ENCODE measurements at places on chromosomes 7 and 10.
A peak's percentile ranks its signal among the peaks of the same experiment; 100 is the strongest.

- DNase-seq: no peak
Observed at GRCh38 chr10:93703066-93703465, 674 bp upstream of the FRA10AC1 start.

DNA sequence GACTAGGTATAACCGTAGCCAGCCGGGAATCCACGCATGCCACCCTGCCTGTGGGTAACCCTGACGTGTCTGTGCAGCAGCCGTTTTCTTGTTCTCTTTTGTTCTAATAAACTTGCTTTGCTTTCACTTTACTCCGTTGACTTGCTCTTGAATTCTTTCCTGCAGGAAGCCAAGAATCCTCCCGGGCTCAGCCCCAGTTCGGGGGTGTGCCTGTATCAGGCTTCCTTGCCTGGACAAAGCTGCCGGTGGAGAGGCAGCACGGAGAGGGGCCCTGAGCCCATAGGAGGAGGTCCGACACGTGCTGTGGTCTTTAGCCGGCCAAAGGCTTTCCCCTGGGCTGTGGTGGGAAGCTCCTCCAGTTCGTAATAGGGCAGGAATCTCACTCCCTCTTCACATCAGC is 256.5 kb upstream of the PPP2R2D start:
- DNase-seq: no peak

- DNase-seq: no peak
Observed at GRCh38 chr7:158765020-158765419, 60.4 kb upstream of the NCAPG2 start.

DNA sequence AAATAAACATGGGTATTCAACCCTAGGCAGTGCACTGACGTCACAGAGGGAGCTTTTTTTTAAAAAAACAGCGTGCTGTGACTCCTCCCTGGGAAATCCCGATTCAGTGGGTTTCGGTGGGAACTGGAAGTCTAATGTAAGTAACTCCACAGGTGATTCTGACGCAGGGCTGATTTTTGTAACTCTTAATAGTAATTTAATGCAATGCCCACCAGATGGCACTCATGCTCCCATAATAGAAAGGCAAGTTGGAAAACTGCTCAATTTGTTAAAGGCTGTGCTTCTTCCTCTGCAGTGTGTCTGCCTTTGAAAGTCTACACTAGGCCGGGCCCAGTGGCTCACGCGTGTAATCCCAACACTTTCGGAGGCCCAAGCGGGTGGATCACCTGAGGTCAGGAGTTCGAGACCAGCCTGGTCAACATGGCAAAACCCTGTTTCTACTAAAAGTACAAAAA is 10.9 kb upstream of the RSU1 start:
- peak; percentile 69 for DNase-seq

- DNase-seq: no peak
Observed at GRCh38 chr10:96655461-96656197, 64.7 kb downstream of the PIK3AP1 start.

DNA sequence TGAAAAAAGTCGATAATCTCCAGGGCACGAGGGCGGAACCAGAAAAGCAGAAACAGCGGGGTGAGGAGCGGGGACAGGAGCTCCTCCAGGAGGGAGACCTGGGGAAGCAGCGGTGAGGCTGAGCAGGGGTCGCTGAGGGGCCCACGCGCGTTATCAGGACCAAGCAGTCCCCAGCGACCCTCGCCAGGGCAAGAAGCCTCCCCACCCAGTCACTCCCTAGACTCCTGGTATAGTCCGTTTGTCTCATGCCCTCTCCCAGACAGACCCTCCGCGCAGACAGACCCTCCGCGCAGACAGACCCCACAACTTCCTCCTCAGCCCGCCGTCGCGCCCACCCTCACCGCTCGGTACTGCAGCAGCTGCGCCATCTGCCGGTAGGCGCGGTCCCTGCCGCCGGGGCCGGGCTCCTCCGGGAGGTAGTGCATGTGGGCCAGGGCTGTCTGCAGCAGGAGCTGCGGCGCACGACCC is 6.3 kb downstream of the ATG9B start:
- peak; percentile 95 for DNase-seq

DNA sequence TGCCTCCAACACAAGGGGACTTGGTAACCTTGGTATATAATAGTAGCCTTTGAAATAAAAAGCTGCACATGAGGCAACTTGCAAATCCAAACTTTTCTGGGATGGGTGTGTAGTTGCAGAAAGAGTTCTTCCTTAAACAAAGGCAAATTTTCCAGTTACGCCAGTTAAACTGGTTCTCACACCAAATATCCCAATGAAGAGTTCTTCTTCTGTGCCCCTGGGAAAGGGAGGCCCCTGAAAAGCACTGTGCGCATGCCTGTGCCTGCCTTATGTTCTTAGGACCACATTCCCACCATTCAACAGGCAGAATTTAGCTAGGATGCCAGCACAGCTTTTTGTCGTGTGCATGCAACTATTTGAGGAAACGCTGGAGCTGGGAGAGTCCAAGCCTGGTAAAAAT is 164.8 kb upstream of the SLC25A13 start:
- DNase-seq: no peak

DNA sequence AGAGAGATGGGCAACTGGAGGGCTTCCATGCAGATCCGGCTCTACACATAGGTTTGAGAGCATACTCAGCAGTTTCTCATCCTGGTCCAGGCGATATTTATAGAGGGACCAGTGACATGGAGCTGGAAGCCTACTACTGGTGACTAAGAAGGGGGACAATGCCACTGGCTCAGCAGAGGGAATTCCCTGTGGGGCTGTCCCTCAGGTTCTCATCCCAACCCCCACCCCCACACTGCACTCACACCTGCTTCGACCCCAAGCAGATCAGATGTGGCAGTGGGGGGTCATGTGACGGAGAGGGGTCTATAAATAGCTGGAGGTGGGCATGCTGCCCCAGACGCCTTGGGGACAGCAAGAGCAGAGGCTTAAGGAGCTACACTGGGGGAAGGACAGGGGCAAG is at the start of gene CLCN1:
TSS of gene CLCN1 (plus strand) at position 336 of the 400 bp plus-strand sequence. CDS start 102 bp downstream, outside the sequence.
- DNase-seq: no peak

GRCh38 chr10:31419394-31420063 is 100.5 kb downstream of the ZEB1 start:
- no peak for DNase-seq

DNA sequence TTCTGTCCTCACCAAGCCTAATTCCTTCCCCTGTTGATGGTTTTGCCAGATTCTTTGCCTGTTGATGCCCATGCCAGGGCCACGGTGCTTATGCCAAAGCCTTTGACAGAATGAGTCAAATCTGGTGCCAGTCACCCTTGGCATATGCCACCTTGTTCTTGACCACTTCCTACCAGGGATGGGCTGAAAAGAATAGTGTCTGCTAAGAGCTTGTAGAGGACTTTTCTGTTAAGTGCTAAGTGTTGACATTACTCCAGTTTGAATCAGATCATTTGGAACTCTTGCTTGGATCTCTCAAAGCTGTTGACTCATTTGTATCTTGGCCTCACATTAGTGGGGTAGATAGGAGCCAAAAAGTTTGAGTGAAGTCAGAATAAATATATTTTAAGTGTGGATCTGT is 661.2 kb downstream of the AUTS2 start:
- no peak for DNase-seq

DNA sequence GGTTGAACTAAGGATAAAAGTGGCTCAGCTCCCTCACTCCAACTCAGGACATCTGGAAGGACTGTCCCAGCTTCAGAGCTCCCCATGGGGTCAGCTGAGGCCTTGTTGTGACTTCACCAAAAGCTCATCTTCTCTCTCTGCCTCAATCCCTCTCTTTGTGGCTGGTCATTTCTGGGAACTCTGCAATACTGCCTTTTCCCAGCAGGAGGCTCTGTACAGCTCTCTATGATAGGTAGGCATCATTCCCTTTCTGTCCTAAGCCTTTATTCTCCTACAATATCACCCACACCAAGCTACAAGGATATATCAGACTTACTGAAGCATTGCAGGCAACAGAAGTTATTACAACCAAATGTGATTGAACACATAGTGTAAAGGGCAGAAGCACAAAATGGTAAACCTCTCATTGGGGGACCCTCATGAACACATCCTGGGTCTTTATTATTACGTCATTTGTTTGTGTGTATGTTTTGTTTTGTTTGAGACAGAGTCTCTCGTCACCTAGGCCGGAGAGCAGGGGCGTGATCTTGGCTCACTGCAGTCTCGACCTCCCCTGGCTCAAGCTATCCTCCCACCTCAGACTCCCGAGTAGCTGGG is 36.7 kb upstream of the PRPS1L1 start:
- peak; percentile 52 for DNase-seq

GRCh38 chr10:3435671-3436070 is 263.1 kb upstream of the PITRM1 start:
- no peak for DNase-seq

DNA sequence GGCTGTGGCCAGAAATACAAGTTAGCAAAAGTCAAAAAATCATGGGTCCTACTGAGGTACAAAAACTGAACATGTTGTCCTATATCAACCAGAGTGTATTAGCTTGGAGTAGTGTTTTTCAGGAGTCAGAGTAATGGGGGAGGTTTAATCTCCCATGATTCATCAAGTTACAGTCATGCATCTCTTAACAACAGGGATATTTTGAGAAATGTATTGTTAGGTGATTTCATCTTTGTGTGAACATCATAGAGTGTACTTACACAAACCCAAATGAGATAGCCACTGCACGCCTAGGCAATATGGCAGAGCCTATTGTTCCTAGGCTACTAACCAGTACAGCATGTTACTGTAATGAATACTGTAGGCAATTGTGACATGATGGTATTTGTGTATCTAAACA is 14.9 kb upstream of the TES start:
- DNase-seq: no peak

DNA sequence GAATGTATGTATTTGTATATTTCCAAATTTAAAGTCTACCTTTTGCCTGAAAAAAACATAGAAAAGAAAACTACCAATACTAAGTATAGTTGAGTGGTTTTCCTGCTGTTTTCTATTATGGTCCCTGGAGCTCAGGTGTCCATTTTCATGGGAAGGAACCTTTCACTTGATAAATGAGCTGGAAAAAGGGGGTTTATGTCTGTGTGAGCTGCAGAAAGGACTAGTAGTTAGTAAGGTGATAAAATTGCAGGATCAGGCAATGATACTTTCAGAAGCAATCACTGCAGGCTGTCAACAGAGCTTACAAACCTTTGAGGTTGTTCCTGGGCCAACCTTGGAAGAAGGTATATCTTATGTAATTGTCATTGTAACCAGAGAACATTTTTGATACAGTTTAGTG is 48.0 kb downstream of the ST7 start:
- DNase-seq: no peak

GRCh38 chr10:28776519-28776918 is 99.2 kb downstream of the BAMBI start:
- DNase-seq: no peak

DNA sequence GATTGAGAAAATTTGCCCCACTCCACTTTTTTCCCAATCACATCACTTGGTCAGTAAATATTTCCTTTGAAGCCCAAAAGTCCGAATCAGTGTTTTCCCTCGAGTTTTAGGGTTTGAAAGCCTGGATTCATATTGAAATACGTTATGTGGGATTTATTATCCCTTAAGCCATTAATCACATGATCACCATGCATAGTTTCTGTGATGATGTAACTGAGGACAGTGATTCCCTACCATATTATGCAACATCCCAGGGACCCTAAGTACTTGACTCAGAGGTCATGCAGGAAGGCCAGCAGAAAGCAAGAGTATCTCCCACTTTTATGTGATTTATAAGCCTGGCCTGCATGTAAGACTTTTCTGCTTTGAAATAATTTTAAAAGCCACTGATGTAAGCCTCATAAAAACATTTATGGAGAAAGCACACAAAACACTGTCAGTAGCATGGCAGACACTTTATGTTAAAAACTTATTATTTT is 630.6 kb upstream of the ZWINT start:
- no peak for DNase-seq

DNA sequence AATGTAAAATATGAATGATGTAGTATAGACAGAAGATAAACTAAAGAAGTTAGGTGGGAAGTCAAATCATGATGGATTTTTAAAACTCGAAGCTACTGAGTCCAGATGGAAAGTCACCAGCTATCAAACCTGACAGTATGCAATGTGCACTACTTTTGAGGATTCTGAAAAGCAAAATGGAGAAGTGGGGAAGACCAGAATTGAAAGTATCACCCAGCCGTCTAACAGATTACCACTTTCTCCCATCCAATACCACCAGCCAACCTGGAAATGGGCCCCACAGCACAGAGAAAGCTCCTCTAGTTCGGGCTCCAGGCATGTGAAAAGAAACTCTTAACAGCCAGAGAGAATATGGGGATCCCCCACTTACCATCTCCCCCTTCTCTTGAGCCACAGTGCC is 67.9 kb upstream of the SRRM3 start:
- no peak for DNase-seq

GRCh38 chr7:133590795-133591194 is 337.9 kb downstream of the EXOC4 start:
- no peak for DNase-seq

GRCh38 chr7:12567015-12567414 is 3.5 kb upstream of the SCIN start:
- no peak for DNase-seq

DNA sequence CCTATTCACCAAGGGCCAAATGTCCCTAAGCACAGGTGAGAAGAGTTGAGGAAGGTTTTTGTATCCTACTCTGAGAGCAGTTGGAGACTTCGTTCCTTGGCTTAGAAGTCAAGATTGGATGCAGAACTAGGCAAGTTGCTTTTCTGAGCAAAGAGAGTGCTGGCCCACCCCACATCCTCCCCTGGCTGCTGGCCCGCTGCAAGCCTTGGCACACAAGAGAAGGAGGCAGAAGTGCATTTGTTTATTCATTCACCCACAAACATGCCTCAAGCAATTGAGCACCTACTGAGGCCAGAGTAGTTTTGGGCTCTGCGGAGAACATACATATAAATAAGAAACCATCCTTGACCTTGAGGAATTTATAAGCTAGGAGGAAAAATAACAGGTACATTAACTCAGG is 318.9 kb downstream of the KCNMA1 start:
- DNase-seq: no peak

GRCh38 chr10:53597835-53598251 is 825.3 kb upstream of the MBL2 start:
- DNase-seq: no peak

DNA sequence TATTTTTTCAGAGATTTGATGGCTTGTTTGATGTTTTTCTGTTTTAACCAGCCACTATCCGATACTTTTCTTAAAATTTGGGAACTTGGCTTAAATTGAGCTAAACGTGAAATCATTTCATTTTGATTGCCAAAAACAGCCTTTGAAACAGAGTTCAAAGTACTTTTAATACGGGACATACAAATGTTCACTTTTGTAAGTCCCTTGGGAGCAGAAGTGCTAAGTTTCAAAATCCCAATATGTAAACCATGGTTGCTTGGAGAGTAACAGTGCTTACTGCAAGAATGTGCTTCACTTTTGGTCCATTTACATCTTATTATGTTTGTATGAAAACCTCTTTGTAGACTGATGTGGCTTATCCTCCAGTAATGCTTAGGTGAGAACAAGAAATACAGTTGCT is 10.9 kb downstream of the PNPLA8 start:
- DNase-seq: no peak

DNA sequence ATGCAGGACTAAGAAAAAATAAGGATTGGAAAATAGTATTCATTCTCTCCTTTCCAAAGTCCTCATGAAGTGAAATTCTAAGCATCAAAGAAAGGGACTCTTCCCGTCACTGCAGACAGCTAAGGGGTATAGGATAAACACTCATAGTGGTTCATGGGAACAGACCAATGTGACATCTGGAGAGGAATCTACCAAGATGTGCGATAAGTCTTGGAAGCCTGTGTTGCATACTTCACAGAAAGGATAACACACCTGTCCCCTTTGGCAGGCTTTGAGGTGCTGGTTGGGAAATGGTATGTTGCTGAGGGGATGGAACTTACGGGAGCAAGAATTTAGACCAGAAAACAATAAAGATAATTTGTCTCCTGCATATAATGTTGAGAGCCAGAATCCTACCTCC is 248.1 kb downstream of the ARHGAP21 start:
- DNase-seq: no peak

- DNase-seq: no peak
Observed at GRCh38 chr10:119401671-119402395, 140.7 kb downstream of the RGS10 start.
